T follicular helper cell (primary cell): ENCODE measurements at places on chromosomes 7 and 10.

GRCh38 chr7:85452674-85453073, 265.8 kb upstream of the SEMA3D start:
- no peak for DNase-seq

- no peak for DNase-seq
Measured at GRCh38 chr10:130207205-130207604, 71.0 kb downstream of the GLRX3 start.

GRCh38 chr10:4512671-4513240, 313.3 kb upstream of the AKR1E2 start:
- no peak for DNase-seq

GRCh38 chr7:43249823-43250145, 137.3 kb downstream of the HECW1 start:
- no peak for DNase-seq

DNA sequence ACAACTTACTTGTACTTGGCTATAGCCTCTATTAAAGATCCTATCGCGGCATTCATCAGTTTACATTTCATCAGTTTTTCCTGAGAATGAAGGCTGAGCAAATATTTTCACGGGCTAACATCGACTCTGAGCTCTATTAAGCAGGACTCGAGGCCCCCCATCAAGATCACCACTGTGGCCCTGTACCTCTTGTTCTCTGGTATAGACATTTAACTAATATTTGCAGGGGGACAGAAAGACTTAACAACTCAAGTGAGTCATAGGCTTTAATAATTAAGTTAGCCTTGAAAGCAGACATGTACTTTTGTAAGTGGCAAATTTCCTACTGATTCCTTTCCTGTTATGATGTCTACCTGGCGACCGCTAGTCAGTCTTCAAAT, 45.4 kb downstream of the DOCK4 start:
- DNase-seq = no peak

- DNase-seq = no peak
Measured at GRCh38 chr7:107799647-107800264, 3.3 kb downstream of the SLC26A3 start.

- DNase-seq = no peak
Measured at GRCh38 chr7:55303220-55303619, 61.9 kb upstream of the LANCL2 start.

- no peak for DNase-seq
Measured at GRCh38 chr7:77428777-77429231, 12.7 kb upstream of the GSAP start.

GRCh38 chr7:87715545-87715944, 87.3 kb downstream of the RUNDC3B start:
- DNase-seq = no peak

GRCh38 chr10:98486421-98486820, 39.7 kb upstream of the HPS1 start:
- no peak for DNase-seq

DNA sequence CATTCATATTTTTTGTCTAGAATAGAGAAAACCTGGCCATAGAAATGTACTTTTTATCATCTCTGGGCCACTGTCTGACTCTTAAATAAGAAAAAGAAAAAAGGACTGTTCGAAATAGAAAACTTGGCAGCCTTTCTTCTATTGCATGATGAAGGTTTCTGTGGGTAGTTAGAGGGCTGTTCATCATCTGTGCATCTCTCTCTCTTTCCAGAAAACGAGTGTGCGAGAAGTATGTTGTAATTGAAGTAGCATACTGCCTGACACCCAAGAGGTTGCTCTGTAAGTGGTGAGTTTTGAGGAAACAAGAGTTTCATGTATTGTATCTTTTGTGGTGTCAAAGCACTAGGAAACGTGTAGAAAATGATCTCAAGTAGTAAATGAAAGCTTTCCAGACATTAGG, 343.2 kb upstream of the TMEM229A start:
- no peak for DNase-seq

GRCh38 chr10:132845780-132846595, 60.0 kb upstream of the NKX6-2 start:
- DNase-seq = no peak

GRCh38 chr7:132815130-132815529, 238.9 kb upstream of the PLXNA4 start:
- DNase-seq = no peak

GRCh38 chr10:100793055-100793454, 47.7 kb downstream of the PAX2 start:
- no peak for DNase-seq

GRCh38 chr7:68319061-68319460, 1279.2 kb upstream of the AUTS2 start:
- DNase-seq = no peak

DNA sequence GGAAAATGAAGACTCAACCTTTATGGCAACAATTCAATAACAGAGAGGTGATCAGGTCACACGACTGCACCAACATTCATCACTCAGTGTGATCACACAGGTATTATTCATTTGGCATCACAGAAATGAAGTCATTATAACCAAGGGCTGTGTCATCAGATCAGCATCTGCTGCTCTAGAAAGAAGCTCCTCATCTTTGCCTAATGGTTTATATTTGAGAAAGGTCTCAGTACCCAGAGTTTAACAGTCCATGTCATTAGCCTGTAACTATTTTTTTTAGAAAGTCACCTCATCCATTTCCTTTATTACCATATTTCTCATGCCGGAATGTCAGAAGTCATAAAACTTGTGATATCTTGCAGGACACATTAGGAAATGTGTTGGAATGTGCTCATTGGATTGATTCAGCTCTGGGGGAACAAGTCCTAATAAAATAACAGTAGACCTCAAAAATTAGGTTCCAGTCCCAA, 45.1 kb upstream of the PRKG1 start:
- no peak for DNase-seq

- DNase-seq = no peak
Measured at GRCh38 chr7:13062631-13063030, 375.2 kb downstream of the ARL4A start.

DNA sequence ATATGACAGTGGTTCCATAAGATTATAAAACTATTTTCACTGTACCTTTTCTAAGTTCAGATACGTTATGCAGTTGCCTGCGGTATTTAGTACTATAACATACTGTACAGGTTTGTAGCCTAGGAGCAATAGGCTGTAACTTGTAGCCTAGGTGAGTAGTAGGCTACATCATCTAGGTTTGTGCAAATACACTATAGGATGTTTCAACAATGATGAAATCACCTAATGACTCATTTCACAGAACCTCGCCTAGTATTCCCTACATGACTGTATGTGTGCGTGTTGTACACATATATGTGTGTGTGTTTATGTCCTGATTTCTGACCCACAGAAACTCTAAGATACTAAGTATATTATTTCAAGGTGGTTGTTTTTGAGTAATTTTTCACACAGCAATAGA, 139.0 kb downstream of the HERPUD2 start:
- no peak for DNase-seq

DNA sequence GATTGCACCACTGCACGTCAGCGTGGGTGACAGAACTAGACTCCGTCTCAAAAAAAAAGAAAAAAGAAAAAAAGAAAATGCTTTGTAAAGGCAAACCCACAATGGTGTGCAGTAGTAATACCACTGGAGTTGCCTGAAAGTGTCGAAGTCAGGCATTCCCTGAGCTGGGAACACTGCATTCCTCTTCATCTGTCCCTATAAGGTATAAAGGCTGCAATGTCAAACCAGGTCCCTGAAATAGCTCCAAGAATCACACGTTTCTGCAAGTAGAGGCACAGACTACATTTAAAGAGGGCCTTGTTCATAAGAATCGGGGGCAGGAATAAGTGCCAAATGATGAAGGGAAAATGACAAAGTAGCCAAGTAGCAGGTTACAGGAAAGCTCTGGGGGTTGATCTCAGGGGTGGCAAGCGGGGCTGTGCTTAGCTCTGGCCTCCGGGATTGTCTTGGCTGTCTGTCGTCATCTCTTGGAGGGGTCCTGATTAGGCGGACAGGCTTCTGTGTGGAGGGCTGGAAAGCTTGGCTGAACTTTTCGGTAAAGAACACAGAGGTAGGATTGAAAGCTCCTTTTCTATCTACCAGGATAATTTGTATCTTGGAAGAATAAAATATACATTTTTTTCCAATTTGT, 109.1 kb downstream of the PFKFB3 start:
- DNase-seq = no peak
